ENCODE measurements at places on chromosomes 5 and 9. TPM values are rescaled to one million over a fixed set of nuclear protein-coding genes. Genes with fewer than 3 reads are reported as not detected.

GRCh38 chr9:78010445-78010844 is 21.2 kb downstream of the GNAQ start:
- no peaks in the 10 kb centered on the region for H3K27me3 ChIP-seq
- no peak for DNase-seq
- H3K4me1 ChIP-seq: no peaks in the 10 kb centered on the region
- no peaks in the 10 kb centered on the region for H3K36me3 ChIP-seq
- H3K4me3 ChIP-seq: no peak overlapping the region
- no peak overlapping the region for H3K27ac ChIP-seq

Gene ZFAND5
- 516 TPM for total RNA-seq

Gene STPG3
- not detected for total RNA-seq

Gene MXD3
- 4.2 TPM for total RNA-seq
